ENCODE measurements at places on chromosomes 3 and 15.

DNA sequence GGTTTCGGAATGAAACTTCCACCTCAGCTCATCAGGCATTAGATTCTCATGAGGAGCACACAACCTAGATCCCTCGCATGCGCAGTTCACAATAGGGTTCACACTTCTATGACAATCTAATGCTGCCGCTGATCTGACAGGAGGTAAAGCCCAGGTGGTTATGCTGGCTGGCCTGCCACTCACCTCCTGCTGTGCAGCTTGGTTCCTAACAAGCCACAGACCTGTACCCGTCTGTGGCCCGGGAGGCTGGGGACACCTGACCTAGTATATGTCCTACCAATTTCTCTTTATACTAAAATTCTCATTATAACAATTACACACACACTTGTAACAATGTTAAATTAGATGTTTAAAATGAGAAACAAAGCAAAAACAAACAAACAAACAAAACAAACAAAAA, 172.2 kb downstream of the SLC9A9 start:
- H3K27ac ChIP-seq = no peak overlapping the region
- no peak overlapping the region for H3K4me3 ChIP-seq

GRCh38 chr3:48915296-48915695, 3.3 kb upstream of the ARIH2 start:
- no peak overlapping the region for H3K27ac ChIP-seq
- H3K4me1 ChIP-seq = peaks cover 14% of the 10 kb centered on the region
- no peaks in the 10 kb centered on the region for H3K27me3 ChIP-seq
- no peak overlapping the region for H3K4me3 ChIP-seq
- no peaks in the 10 kb centered on the region for H3K36me3 ChIP-seq

DNA sequence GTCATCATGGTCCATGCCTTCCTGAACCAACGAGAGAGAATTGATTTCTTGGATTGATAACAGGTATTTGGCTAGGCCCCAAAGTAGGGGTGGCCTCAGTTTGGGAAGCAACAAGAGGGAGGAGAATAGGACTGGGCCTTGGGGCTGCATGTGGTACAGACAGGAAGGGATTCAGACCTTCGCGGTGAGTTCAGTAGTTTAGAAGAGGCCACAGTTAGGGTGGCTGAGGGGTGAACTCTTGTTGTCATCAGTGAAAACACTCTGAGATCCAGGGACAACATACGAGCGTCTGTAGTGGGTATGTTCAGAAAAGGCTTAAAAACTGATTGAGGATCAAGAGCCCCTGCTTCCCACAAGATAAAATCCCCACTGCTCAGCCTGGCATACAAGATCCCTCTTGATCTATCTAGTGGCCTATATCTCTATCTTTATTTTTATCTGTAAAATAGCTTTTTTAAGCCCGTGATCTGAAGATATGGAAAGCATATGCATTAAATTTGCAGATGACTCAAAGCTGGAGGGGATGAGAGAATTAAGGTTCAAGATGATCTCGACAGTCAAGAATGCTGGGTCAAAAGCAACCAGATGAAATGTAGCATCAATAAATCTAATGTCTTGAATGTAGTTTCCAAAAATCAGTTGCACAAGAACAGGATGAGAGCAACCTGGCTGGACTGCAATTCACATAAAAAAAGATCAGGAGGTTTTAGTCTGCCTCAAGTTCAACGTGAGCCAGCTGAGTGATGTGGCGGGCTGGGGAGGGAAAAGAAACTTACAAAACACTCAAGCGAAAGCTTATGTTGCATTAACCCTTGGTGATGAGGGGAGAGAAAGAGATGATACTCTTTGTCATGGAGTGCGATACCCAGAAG, 221.1 kb upstream of the TLE3 start:
- peaks cover 37% of the 10 kb centered on the region for H3K4me1 ChIP-seq
- H3K4me3 ChIP-seq = no peak overlapping the region
- no peak for DNase-seq
- H3K36me3 ChIP-seq = no peaks in the 10 kb centered on the region
- H3K27ac ChIP-seq = no peak overlapping the region

GRCh38 chr3:98743071-98743470, 20.1 kb upstream of the ST3GAL6 start:
- no peaks in the 10 kb centered on the region for H3K36me3 ChIP-seq
- H3K27ac ChIP-seq = no peak overlapping the region
- H3K4me1 ChIP-seq = no peaks in the 10 kb centered on the region
- H3K27me3 ChIP-seq = no peaks in the 10 kb centered on the region
- DNase-seq = no peak

DNA sequence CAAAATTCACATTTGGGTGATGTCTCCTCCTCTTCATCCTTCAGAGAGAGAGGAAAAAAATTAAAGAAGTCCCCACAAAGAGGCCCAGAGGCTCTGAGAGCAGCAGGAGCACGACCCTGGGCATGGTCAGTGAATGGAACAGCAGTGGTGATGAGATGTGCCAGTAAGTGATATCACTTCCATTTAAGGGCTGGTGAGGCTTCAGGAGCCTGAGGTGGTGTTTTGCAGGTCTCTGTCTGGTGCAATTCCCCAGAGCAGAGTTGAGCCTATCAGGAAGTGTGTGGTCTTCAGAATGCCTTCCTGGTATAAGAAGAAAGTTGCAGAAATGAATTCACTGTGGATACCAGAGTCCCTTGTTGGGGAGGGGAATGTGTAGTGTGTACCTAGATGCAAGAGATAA, 21.4 kb downstream of the ERICH6 start:
- H3K4me1 ChIP-seq = no peaks in the 10 kb centered on the region
- H3K27ac ChIP-seq = no peak overlapping the region
- H3K36me3 ChIP-seq = no peaks in the 10 kb centered on the region
- no peaks in the 10 kb centered on the region for H3K27me3 ChIP-seq
- no peak overlapping the region for H3K4me3 ChIP-seq

DNA sequence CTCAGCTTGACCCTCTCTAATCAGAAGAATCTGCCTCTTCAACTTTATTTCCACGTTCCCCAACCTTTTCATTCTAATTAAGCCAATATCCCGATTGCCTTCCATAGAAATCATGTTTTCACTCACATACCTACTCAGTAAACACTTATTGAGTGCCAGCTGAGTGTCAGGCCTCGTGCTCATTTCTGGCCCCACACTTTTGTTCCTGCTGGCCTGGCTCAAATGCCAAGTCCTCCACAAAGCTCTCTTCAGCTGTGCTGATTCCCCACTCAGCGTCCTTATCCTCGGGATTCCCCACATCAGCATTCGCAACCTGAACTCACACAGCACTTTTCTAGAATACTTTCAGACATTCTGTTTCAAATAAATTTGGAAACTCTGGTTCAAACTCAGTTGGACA, 68.9 kb downstream of the THBS1 start:
- no peak overlapping the region for H3K27ac ChIP-seq
- no peak for DNase-seq
- H3K4me1 ChIP-seq = no peaks in the 10 kb centered on the region
- H3K36me3 ChIP-seq = no peaks in the 10 kb centered on the region
- no peak overlapping the region for H3K4me3 ChIP-seq
- no peaks in the 10 kb centered on the region for H3K27me3 ChIP-seq

DNA sequence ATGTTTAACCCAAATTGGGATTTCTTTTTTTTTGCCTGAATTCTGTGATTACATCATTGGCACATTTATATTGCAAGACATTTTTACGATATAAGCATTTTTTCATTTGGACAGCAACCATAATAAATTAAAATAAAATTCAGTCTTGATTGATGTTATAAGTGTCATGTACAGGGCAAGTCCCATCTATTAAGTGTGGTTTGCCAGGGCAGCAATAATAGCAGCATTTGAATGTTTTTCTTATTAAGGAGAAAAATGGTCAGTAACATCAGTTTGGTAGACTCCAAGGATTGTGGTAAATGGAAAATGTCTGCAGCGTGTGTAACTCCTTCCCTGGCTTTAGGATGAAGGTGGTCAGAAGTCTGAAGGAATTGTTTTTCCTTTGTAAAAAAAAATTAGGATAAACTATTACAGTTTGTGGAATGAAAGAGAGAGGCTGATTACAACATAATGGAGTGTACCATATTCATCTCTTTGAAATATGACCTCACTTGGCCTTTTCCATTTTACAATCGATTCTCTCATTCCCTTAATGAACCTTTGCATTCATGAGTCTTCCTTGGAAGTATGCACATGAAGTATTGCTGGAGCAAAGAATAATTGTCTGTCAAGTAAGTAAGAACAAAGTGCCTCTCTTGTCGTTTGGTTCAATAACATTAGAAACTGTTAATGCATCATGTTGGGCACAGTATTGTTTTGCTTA, 405.4 kb upstream of the THRB start:
- H3K27ac ChIP-seq = no peak overlapping the region
- no peaks in the 10 kb centered on the region for H3K36me3 ChIP-seq
- H3K27me3 ChIP-seq = no peaks in the 10 kb centered on the region
- no peaks in the 10 kb centered on the region for H3K4me1 ChIP-seq
- H3K4me3 ChIP-seq = no peak overlapping the region

DNA sequence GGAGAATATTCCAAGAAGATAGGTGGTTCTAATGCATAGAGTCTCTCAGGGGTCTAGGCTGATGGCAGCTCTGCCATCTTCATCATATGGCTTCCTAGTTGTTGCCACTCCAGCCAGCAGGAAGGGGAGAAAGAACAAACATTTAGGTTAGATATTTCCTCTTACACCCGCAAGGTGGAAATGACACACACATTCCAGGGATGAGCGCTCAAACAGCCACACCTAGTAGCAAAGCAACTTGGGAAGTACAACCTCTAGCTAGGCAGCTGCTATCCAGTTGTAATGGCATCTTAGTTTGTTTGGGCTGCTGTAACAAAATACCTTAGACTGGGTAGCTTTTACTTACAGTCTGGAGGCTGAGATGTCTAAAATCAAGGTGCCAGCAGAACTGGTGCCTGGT, 51.9 kb upstream of the ADAMTSL3 start:
- no peaks in the 10 kb centered on the region for H3K36me3 ChIP-seq
- no peak overlapping the region for H3K4me3 ChIP-seq
- H3K27ac ChIP-seq = no peak overlapping the region

DNA sequence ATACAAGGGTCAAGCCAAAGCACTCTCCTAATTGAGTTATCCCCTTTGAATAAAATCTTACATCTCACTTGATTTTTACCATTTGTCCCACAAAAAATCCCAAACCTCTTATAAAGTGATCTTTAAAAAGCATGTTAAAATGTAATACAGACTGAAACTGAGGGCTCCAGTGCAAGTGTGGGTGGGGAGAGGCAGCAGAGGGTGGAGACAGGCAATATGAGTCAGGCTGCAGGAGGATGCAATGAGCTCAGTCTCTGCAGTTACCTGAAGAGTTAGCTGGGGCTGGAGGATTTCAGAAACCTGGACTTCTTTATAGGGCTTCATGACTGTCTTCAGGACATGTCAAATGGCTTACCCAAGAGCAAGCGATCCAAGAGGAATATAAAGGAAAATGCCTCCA, 14.2 kb upstream of the COLQ start:
- H3K27ac ChIP-seq = peak overlapping the region; percentile 17
- DNase-seq = no peak
- H3K4me1 ChIP-seq = no peaks in the 10 kb centered on the region
- H3K4me3 ChIP-seq = no peak overlapping the region
- no peaks in the 10 kb centered on the region for H3K27me3 ChIP-seq

DNA sequence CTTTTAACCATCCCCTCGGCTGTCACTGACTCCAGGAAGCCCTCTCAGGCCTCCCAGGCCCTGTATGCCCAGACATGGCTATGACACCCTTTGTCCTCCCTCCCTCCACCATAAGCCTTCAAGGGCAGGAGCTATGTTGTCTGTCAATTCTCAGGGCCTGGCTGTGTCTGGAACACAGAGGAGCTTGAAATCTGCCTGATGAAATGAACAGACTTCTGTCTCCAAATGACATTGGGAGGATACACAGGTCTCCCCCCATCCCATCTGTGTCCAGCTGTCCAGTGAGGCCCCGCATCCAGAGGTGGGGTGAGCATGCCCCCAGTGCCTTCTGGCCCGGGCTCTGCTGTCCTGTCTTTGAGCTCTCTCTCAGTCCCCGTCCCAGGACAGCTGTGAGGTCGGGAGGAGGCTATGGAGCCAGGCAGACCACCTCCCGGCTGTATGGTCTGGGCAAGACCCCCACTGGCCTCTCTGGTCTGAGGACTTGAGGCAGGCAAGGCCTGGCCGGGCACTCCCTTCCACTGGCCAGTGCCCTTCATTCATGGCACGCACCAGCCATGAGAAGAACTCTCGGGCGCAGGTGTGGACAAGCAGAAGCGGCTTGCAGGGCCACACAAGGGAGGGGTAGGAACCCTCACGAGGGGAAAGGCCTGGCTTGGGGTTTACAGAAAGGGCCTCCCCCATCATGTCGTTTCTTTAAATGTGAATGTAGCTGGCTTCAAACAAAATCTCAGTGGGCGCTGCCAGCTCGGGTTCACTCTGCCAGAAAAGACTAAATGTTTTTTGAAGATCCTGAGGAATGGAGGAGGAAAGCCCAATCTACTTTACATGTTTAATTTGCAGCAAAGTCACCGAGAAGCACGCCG, 38.9 kb downstream of the PCSK6 start:
- no peaks in the 10 kb centered on the region for H3K4me1 ChIP-seq
- H3K36me3 ChIP-seq = no peaks in the 10 kb centered on the region
- DNase-seq = no peak
- H3K4me3 ChIP-seq = no peak overlapping the region

GRCh38 chr3:149128821-149129220, 617 bp upstream of the HPS3 start:
- peaks cover 9% of the 10 kb centered on the region for H3K4me1 ChIP-seq
- peak overlapping the region; percentile 77 for H3K4me3 ChIP-seq
- no peaks in the 10 kb centered on the region for H3K27me3 ChIP-seq

- no peak overlapping the region for H3K27ac ChIP-seq
- peaks cover 17% of the 10 kb centered on the region for H3K4me1 ChIP-seq
- no peaks in the 10 kb centered on the region for H3K27me3 ChIP-seq
- no peak for DNase-seq
- no peaks in the 10 kb centered on the region for H3K36me3 ChIP-seq
- H3K4me3 ChIP-seq = no peak overlapping the region
Observed at GRCh38 chr15:76575679-76576078, 239.1 kb downstream of the ISL2 start.

DNA sequence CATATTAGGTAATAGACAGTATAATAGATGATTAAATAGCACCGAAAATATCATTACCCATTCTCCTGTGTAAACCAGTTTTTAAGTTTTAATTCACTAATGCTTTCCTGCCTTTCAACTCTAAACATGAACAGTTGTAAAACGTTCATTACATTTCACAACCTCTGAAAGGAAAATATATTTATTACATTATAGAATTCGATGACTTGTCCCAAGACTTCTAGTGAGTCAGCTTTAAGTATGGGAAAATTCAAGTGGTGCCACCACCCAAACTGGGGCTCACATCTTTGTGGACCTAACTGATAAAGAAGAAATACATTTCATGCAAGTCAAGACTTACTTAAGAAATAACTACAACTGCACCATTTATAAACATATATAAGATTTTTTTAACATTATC, 2.0 kb downstream of the TRIM59 start:
- peaks cover 7% of the 10 kb centered on the region for H3K4me1 ChIP-seq
- no peak overlapping the region for H3K27ac ChIP-seq
- no peaks in the 10 kb centered on the region for H3K27me3 ChIP-seq
- no peaks in the 10 kb centered on the region for H3K36me3 ChIP-seq
- H3K4me3 ChIP-seq = no peak overlapping the region
- DNase-seq = no peak

- no peak overlapping the region for H3K27ac ChIP-seq
- no peaks in the 10 kb centered on the region for H3K4me1 ChIP-seq
- H3K36me3 ChIP-seq = no peaks in the 10 kb centered on the region
- no peak overlapping the region for H3K4me3 ChIP-seq
- H3K27me3 ChIP-seq = no peaks in the 10 kb centered on the region
Observed at GRCh38 chr15:69729167-69729748, 276.6 kb downstream of the RPLP1 start.
